ENCODE measurements at places on chromosomes 12 and 14.

GRCh38 chr14:81406863-81407262 lies 6.7 kb upstream of the STON2 start:
- DNase-seq, result no peak

GRCh38 chr14:90045616-90046015 lies 16.2 kb upstream of the KCNK13 start:
- DNase-seq, result no peak

DNA sequence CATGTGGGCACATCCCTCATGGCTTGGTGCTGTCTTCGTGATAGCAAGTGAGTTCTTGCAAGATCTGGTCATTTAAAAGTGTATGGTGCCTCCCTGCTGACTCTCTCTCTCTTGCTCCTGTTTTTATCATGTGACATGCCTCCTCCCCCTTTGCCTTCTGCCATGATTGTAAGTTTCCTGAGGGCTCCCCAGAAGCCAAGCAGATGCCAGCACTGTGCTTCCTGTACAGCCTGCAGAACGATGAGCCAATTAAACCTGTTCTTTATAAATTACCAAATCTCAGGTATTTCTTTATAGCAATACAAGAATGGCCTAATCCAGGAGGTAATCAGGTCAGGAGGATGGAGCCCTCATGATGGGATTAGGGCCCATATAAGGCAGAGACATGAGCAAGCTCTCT lies 116.3 kb downstream of the DPF3 start:
- DNase-seq, result no peak

DNA sequence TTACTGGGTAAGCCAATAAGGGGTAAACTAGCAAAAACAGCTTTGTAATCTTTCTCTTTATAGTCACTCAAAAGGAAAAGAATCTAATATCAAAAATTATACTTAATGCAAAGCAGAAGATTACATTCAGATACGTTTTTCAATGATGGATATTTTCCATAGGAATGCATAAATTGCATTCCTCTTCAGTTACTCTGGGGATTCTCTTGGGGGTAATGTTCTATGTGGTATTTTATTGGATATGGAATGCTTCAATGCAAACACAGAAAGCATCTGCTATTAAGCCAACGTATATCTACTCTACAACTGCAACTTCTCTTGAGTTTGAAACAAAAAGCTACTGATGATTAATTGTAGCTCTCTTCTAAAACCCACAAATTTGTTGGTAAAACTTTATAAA lies 106.0 kb downstream of the SLC41A2 start:
- DNase-seq, result no peak

DNA sequence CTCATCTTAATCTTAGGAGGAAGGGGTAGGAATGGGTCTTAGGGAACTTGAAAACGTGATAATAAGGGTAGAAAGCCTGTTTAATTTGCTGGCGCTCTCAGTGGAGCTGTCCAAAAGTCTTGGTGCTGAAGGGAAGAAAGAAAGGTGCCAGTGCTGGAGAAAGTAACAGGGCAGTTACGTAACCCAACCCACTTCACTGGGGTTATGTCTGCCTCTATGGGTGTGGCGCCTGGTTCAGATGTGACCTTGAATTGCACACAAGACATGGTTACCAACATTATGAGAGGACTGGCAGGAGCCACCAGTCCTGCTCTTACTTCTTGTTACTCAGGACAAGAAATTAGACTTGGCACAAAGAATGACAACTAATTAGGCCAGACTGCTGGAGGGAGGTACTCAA lies 18.6 kb upstream of the GPATCH2L start:
- DNase-seq, result no peak

GRCh38 chr12:42275499-42275898 lies 37.5 kb upstream of the YAF2 start:
- no peak for DNase-seq

DNA sequence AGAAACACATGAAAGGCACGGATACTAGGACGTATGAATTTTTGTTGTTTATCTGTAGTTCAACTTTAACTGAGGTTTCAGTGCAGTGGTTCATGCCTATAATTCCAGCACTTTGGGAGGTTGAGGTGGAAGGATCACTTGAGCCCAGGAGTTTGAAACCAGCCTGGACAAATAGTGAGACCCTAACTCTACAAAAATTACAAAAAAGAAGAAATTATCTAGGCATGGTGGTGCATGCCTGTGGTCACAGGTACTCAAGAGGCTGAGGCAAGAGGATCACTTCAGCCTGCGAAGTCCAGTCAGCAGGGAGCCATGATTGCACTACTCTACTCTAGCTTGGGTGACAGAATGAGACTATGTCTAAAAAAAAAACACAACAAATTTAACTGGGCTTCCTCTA lies 8.0 kb downstream of the KRT6B start:
- DNase-seq, result no peak
